Naive thymus-derived CD8-positive, alpha-beta T cell (primary cell): ENCODE measurements at places on chromosomes 5 and 9.

DNA sequence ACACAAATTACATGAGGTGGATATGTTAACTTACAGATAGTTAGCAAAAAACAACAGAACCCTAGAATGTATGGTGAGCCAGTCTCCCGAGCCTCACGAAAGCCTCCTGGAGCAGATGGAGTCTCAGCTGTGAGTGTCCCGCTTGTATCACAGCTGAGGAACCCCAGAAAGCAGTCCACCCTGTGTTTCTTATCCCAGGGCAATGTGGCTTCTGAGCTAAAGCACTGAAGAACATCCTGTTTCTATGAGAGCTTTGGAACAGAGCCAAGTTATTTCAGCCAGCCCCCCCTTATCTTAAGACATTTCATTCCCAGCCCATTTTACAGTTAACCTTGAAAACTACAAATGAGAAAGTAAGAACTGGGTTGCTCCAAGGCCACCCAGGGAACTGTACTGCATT, 1220.9 kb upstream of the CDH6 start:
- H3K4me3 ChIP-seq = no peak overlapping the region
- no peaks in the 10 kb centered on the region for H3K36me3 ChIP-seq
- no peak overlapping the region for H3K27ac ChIP-seq
- no peak for DNase-seq

DNA sequence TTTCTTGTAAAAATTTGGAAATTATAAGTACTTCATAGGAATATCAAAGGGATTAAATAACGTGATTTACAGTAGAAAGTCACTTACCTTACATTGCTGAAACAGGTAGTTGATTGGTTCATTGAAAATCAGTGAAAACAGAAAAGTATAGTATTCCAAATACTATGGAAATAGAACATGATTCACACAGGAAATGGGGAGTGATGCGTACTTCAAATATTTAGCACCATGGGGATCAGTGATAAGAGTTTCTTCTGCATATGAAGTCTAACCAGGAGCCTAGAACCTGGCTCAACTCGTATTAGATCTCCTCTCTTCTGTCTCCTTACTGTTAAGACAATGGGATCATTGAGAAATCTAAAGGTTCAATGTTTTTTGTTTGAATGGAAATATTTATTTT, 133.3 kb downstream of the FAM174A start:
- no peak overlapping the region for H3K27ac ChIP-seq
- no peaks in the 10 kb centered on the region for H3K27me3 ChIP-seq
- no peak for DNase-seq
- no peak overlapping the region for H3K4me3 ChIP-seq

GRCh38 chr9:127918183-127919107, 1.6 kb upstream of the ST6GALNAC4 start:
- H3K36me3 ChIP-seq = peaks cover 14% of the 10 kb centered on the region
- peak overlapping the region; percentile 72 for H3K27ac ChIP-seq
- peaks cover 67% of the 10 kb centered on the region for H3K4me1 ChIP-seq
- H3K27me3 ChIP-seq = no peaks in the 10 kb centered on the region
- H3K4me3 ChIP-seq = peak overlapping the region; percentile 85

DNA sequence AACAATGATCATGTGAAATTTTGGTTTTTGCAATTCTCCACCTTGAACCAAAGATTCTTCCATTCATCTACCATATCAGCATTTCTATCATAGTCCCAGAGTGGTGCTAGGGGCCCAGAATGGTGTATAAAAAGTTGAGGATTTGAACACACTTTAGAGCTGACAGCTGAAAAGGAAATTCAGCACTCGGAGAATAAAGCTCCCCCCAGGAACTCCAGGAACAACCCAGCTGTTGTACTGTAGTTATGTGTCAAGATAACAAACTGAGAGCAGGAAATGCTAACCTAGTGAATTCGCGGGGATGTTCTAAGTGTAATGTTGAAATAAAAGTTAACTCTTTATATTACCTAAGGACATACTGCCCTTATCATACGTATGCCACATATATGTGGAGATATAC, 216.7 kb downstream of the NFIB start:
- peaks cover 2% of the 10 kb centered on the region for H3K27me3 ChIP-seq
- H3K4me1 ChIP-seq = no peaks in the 10 kb centered on the region
- H3K4me3 ChIP-seq = no peak overlapping the region
- H3K27ac ChIP-seq = no peak overlapping the region

DNA sequence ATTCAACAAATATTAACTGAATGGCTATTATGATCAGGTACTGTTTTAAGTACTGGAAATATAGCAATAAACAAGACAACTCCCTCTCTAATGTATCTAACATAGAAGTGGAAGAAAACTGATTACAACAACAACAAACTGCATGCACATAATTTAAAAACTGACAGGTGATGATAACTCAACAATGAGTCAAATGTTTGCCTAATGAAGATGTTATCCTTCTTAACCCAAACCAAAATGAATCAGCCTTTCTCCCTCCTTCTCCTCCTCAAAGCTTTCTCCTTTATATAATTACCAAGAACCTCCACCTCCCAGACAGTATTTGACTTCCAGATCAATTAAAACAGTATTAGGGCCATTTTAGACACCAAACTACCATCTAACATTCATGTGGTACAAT, 49.3 kb downstream of the RICTOR start:
- no peak overlapping the region for H3K4me3 ChIP-seq
- no peaks in the 10 kb centered on the region for H3K27me3 ChIP-seq
- DNase-seq = no peak
- peaks cover 50% of the 10 kb centered on the region for H3K4me1 ChIP-seq
- peaks cover 47% of the 10 kb centered on the region for H3K36me3 ChIP-seq
- no peak overlapping the region for H3K27ac ChIP-seq

GRCh38 chr9:133333566-133333965, 2.4 kb downstream of the SURF6 start:
- H3K4me3 ChIP-seq = peak overlapping the region; percentile 22
- no peaks in the 10 kb centered on the region for H3K27me3 ChIP-seq
- no peak overlapping the region for H3K27ac ChIP-seq
- no peak for DNase-seq
- H3K4me1 ChIP-seq = peaks cover 13% of the 10 kb centered on the region

- no peaks in the 10 kb centered on the region for H3K4me1 ChIP-seq
- no peak overlapping the region for H3K4me3 ChIP-seq
- no peak for DNase-seq
- H3K27me3 ChIP-seq = peaks cover 6% of the 10 kb centered on the region
- H3K27ac ChIP-seq = no peak overlapping the region
- no peaks in the 10 kb centered on the region for H3K36me3 ChIP-seq
These were observed 98.7 kb upstream of the PALM2AKAP2 start for GRCh38 chr9:109681301-109681700.

- no peak overlapping the region for H3K4me3 ChIP-seq
- H3K4me1 ChIP-seq = peaks cover 43% of the 10 kb centered on the region
- no peak for DNase-seq
- H3K36me3 ChIP-seq = no peaks in the 10 kb centered on the region
These were observed 183.9 kb upstream of the DMAC1 start for GRCh38 chr9:7983490-7983889.

GRCh38 chr9:136316896-136317676, 10.3 kb upstream of the GPSM1 start:
- no peak for DNase-seq
- H3K27ac ChIP-seq = no peak overlapping the region
- H3K4me3 ChIP-seq = no peak overlapping the region
- H3K36me3 ChIP-seq = no peaks in the 10 kb centered on the region

DNA sequence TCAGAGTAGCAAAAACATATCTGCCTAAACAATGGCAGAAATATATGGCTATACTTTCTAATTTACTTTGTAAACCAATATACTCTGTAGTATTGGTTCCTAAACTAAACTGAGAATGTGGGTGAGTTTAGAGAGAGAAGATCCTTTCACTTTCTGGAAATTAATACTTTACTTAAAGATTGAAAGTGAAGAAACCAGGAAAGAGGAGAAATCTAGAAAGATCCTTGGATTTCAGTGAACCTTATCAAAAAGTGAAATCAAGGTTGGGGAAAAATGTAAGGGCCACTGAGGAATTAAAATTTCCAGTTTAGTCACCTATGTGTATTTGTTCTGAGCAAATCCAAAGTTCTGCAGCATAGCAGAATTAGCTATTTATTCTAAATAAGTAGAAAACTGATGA, 5.9 kb downstream of the SLC38A9 start:
- H3K27me3 ChIP-seq = no peaks in the 10 kb centered on the region
- DNase-seq = no peak
- H3K27ac ChIP-seq = no peak overlapping the region
- H3K4me1 ChIP-seq = peaks cover 2% of the 10 kb centered on the region

DNA sequence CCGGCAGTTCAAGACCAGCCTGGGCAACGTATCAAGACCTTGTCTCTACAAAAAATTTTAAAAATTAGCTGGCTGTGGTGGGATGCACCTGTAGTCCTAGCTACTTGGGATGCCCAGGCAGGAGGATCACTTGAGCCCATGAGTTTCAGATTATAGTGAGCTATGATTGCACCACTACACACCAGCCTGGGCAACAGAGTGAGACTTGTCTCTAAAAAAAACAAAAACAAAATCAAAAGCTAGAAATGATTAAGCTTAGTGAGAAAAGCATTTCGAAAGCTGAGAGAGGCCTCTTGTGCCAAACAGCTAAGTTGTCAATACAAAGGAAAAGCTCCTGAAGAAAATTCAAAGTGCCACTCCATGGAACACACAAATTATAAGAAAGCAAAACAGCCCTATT, 4.8 kb downstream of the FAM151B start:
- no peak overlapping the region for H3K27ac ChIP-seq
- peaks cover 3% of the 10 kb centered on the region for H3K4me1 ChIP-seq
- H3K36me3 ChIP-seq = no peaks in the 10 kb centered on the region
- no peak overlapping the region for H3K4me3 ChIP-seq
- H3K27me3 ChIP-seq = peaks cover 1% of the 10 kb centered on the region
- DNase-seq = no peak

DNA sequence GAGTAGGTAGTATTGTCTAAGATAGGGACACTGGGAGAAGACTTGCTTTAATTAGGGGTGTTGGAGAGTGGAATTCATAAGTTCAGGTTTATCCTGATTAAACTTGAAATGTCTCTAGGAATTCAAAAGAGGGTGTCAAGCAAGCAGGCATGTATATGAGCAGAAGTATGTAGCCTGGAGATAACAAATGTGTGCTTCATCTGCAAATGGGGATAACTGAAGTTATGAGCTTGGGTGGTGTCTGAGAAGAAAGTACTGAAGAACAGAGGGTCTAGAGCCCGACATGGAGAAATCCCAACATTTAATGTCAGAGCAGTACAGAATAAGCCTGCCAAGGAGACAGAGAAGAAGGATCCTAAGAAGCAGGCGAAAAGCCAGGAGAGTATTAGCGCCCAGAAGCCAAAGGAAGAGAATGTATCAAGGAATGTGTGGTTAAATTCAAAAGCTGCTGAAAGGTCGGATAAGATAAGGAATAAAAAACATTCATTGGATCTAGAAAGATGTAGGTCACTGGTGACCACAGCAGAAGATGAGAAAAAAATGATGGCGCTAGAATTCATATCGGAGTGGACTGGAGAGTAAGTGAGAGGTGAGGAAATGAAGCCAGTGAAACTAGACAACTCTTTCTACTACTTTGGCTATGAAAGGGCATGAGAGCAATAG, 401.5 kb upstream of the PIK3R1 start:
- H3K27ac ChIP-seq = no peak overlapping the region
- H3K36me3 ChIP-seq = no peaks in the 10 kb centered on the region
- DNase-seq = no peak
- H3K27me3 ChIP-seq = no peaks in the 10 kb centered on the region

GRCh38 chr9:134371731-134372130, 45.5 kb downstream of the RXRA start:
- no peak for DNase-seq
- no peak overlapping the region for H3K4me3 ChIP-seq
- H3K4me1 ChIP-seq = peaks cover 25% of the 10 kb centered on the region
- no peaks in the 10 kb centered on the region for H3K27me3 ChIP-seq

DNA sequence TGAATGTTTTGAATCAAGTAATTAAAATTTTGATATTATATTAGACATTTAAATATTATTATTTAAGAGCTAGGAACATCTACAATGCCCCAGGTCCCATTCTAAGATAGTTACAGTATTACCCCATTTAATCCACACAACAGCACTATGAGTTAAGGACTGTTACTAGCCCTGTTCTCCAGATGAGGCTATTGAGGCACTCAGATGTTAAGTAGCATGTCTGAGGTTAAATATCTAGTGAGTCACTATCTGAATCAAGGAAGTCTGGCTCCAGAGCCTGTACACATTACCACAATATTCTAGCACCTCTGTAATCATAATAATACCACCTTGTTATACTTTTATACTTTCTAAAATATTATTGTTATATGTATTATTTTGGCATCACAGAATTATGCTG, 304.6 kb downstream of the PDE4D start:
- H3K4me3 ChIP-seq = no peak overlapping the region
- H3K27me3 ChIP-seq = peaks cover 14% of the 10 kb centered on the region
- no peak overlapping the region for H3K27ac ChIP-seq
- H3K4me1 ChIP-seq = peaks cover 2% of the 10 kb centered on the region
- H3K36me3 ChIP-seq = no peaks in the 10 kb centered on the region

DNA sequence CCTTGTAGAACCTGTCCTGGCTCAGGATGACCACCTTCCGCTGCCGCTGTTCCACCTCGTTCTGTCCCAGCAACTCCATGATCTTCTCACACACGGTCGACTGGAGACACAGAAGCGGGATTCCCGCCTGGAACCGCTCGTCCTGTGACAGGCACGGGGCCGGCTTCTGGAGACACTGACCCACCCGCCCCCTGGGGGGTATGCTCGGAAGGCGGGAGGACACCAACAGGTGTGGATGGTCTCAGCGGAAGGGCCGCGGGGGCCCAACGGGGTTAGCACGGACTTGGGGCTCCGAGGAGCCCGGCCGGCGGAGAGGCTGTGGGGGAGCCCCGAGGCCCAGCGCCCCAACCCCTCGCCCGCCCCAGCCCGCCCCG, 530 bp downstream of the UCK1 start:
- no peak for DNase-seq
- H3K27me3 ChIP-seq = no peaks in the 10 kb centered on the region
- peaks cover 14% of the 10 kb centered on the region for H3K4me1 ChIP-seq
- H3K4me3 ChIP-seq = peak overlapping the region; percentile 64

DNA sequence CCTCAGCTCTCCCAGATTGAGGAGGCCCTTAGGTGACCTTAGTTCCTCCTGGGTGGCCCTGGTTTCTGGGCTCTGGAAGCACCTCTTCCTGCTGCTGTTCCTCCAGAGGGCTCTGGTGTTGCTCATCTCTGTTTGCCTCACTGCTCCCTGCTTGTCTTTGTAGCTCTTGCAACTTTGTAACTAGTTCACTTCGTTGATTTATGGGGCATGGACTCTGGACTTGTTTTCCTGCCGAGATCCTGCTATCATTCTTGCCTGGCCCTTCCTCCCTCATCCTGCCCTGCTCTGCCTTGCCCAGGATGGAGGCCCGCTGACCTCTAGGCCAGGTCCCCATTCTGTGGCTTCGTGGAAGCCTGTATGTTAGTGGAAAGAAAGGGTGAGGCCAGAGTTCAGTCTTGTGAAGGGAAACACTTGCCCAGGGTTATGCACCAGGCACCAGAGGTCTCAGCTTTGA, 169.3 kb downstream of the MACROH2A1 start:
- no peak overlapping the region for H3K27ac ChIP-seq
- H3K4me1 ChIP-seq = no peaks in the 10 kb centered on the region
- DNase-seq = no peak
- no peaks in the 10 kb centered on the region for H3K36me3 ChIP-seq
- no peak overlapping the region for H3K4me3 ChIP-seq

GRCh38 chr9:85258823-85259370, 482.9 kb downstream of the AGTPBP1 start:
- H3K36me3 ChIP-seq = peaks cover 2% of the 10 kb centered on the region
- H3K27me3 ChIP-seq = peaks cover 12% of the 10 kb centered on the region
- H3K4me1 ChIP-seq = no peaks in the 10 kb centered on the region
- no peak overlapping the region for H3K27ac ChIP-seq
- no peak overlapping the region for H3K4me3 ChIP-seq

GRCh38 chr5:158175934-158176481, 317.1 kb upstream of the CLINT1 start:
- no peaks in the 10 kb centered on the region for H3K36me3 ChIP-seq
- no peak for DNase-seq
- H3K4me1 ChIP-seq = no peaks in the 10 kb centered on the region
- H3K4me3 ChIP-seq = no peak overlapping the region
- no peaks in the 10 kb centered on the region for H3K27me3 ChIP-seq
- H3K27ac ChIP-seq = no peak overlapping the region
